ENCODE measurements at places on chromosomes 4 and X.

DNA sequence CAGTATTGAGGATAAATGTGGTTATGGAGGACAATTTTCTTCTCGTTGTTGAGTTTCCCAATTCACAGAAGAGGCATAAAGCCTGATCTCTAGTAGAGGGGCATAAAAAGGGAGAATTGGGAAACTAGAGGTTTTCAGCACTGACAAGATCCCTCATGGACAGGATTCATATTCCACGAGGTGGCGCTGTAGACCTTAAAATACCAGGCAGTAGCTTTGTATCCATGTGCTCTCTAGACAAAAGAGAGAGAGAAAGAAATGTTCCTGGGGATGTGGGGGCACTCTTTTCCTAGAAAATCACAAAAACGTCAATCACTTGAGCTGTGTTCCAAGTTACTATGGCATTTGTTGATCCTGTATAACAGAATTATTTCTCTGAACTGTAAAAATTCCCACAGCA is 128.3 kb downstream of the MAGEE1 start:
- no peak for DNase-seq

GRCh38 chr4:106365613-106366012 is 3.0 kb downstream of the GIMD1 start:
- DNase-seq: no peak

DNA sequence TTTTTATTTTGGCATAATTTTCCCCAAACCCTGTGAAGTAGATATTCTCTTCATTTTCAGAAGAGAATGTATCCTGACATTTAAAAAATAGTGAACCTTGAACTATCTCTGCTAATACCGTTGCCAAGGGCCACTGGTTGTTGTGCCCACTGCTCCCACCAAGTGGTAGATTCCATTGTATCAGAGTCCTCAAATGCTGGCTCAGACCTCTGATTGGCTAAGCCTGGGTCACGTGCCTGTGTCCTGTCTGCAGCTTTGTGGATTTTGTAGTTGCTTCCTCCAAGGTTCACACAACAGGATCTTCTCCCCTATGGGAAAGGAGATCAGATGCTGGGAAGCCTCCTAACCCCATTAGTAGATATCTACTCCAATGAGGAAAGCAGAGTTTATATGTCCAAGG is 104.8 kb upstream of the CASK start:
- no peak for DNase-seq

GRCh38 chr4:186644737-186645261 is 78.9 kb downstream of the FAT1 start:
- DNase-seq: no peak

- no peak for DNase-seq
These were observed 359.2 kb downstream of the CCSER1 start for GRCh38 chr4:90486346-90486745.

GRCh38 chr4:67122029-67122428 is 423.3 kb downstream of the CENPC start:
- DNase-seq: no peak

GRCh38 chr4:89056292-89056952 is 563 bp downstream of the FAM13A start:
- no peak for DNase-seq

DNA sequence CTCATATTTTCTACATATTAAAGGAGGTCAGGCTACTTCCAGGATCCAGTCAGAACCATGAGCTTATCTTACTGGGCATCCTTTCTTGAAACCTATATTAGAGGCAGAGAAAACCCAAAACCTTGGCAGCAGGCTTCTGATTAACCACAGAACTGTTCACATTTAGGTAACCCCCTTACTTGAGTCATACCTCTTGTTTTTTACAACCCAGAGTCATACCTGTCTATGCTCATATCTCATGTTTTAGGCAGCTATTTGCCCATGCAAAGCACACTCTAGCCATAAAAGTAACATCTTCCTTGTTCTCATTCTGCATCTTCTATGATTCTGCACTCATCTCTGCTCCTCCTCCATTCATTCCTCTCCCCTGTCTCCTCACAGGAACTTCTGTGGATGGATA is 138.0 kb upstream of the SMIM31 start:
- DNase-seq: no peak

- no peak for DNase-seq
These were observed 777 bp upstream of the TFE3 start for GRCh38 chrX:49043987-49044281.

DNA sequence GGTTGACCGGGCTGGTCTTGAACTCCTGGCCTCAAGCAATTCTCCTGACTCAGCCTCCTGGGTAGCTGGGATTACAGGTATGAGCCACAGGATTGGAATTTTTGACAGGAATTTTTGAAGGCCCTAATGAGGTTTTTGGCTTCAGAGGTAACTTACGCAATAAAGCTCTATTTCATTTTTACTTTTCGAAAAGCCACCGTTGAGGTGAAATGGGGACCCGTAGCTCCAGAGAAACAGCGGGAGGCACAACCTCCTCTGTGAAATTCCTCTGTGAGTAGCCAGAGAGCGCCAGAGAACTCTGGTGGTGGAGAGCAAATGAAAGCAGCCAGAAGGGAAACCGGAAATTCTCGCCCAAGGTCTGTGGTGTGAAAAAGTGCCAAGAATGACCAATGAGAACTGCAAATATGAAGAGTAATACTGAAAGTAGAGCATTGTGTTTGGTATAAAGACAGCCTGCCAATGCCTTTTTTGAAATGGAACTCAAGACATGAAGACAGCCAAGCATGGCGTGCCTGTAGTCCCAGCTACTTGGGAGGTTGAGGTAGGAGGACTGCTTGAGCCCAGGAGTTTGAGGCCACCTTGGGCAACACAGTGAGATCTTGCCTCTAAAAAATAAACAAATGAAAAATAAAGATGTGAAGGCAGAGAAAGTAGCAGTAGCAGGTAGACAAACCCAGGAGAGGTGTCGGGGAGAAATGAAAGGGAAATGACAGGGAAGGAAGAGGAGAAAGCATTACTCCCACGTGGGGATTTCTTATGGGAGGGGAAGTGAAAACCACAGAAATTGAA is 33.0 kb upstream of the TMEM131L start:
- DNase-seq: peak; percentile 48

- peak; percentile 99 for DNase-seq
These were observed 74.1 kb downstream of the PRSS12 start for GRCh38 chr4:118278473-118279274.

- no peak for DNase-seq
These were observed 67.6 kb upstream of the SLC7A3 start for GRCh38 chrX:70998411-70999027.

Data from activated CD8-positive, alpha-beta memory T cell treated with anti-CD3 and anti-CD28 coated beads for 4 hours (primary cell).